ENCODE measurements at places on chromosomes 1 and 21.

GRCh38 chr1:62790716-62791115 lies 6.8 kb downstream of the ATG4C start:
- DNase-seq: no peak

GRCh38 chr1:169594391-169594790 lies 8.1 kb upstream of the F5 start:
- no peak for DNase-seq

DNA sequence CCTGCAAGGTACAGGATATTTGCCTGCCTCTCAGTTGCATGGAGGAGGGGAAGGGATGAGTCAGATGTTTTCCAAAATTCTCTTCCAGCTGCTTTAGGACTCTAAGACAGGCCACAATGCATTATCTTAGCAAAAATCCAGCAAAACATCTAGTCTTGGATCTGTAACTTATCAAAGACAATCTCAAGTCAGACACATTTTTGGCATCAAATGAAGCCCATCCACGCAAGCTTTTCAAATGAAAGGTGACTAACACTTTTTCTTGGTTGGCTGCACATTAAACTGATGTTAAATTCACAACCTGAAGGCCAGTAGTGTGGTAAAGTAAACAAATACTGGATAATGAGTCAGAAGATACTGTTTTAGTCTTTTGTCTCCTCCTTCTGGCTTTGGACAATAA lies 21.3 kb downstream of the FAM78B start:
- peak; percentile 30 for DNase-seq

DNA sequence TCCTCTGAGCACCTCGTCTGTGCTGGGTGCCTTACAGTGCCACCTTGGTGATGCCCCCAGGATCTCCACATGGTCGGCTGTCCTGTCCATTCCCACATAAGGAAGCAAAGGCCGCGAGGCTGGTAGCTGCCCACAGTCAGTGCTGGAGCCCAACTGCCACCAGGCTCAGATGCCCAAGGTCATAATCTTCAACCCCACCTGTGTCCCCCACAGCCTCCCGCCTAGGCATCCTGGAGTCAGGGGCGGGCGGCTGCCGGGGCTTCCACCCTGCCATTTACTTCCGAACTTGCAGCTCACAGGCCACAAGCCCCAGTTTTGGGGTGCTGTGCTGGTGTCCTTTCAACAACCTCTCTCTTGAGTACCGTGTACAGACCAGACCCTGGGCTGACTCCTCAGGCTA lies 126.3 kb downstream of the CASZ1 start:
- DNase-seq: no peak

DNA sequence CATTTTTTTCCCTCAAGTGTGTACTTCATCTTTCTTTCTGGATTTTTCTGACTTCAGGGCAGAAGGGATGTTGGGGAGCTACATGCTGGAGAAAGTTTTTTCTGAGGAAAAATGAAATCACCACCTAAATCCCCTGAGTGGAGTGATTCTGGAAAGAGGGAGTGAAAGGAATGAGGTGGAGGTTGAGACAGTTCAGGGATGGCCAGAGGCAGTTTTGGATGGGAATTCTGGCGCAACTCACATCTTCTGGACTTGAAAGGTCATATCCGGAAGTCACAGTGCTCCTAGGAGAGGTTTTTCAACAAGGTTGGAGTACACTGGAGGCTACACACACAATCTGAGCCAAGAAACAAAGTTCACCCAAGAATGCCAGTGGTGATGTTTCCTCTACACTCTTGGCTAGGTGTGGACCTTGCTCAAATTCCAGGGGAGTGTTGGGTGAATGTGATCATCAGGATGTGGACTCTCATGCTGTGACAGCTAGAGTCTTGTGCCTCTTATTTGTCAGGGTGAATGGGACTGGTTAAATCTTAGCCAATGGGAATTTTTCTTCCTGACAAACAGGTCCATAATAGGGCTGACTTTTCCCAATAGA lies 161.5 kb downstream of the HLX start:
- no peak for DNase-seq

GRCh38 chr1:65164633-65165032 lies 16.6 kb downstream of the AK4 start:
- no peak for DNase-seq

DNA sequence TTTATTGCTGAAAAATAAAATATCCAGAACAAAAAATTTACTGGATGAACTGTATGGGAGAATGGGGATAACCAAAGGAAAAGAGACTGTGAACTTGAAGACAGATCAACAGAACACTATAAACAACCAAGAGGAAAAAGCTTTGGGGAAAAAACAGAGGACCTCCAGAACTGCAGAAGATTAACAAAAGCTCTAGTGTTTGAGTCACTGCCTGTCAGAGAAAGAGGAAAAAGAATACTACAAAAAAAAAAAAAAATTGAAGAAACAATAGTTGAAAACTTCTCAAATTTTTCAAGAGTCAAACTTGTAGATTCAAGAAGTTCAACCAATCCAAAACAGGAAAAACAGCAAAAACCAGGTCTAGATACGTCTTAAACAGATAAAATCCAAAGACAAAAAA lies 44.3 kb downstream of the ARHGAP29 start:
- DNase-seq: no peak
